ENCODE measurements at places on chromosomes 5 and 9. TPM values are rescaled to one million over a fixed set of nuclear protein-coding genes. Genes with fewer than 3 reads are reported as not detected.

PROB1 gene
- total RNA-seq = 26.8 TPM

FBP2 gene
- total RNA-seq = 56.5 TPM

HARS1 gene
- total RNA-seq = 72.9 TPM

DNA sequence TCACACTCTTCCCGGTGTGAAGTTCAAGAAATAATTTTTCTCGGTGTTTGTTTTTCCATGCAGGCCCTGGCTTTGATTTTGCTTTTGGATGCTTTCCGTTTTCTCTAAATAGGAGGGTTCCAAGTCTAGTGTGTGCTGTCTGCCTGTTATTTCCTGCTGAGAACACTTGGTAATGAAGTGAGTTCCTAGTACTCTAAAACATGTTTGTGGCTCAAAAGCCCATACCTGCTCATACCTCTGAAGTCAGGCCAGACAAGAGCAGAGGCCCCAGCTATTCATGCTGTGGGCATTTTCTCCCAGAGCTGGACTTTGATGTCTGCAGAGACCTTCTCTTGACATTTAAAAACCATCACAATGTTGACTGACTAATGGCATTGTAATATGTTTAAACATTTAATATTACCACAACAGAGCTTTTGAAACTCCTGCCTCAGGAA, 211.2 kb downstream of the GOLPH3 start:
- H3K36me3 ChIP-seq = no peaks in the 10 kb centered on the region
- no peak for DNase-seq
- peak overlapping the region; percentile 40 for H3K27ac ChIP-seq
- no peak overlapping the region for H3K4me3 ChIP-seq
- peaks cover 18% of the 10 kb centered on the region for H3K4me1 ChIP-seq
- no peaks in the 10 kb centered on the region for H3K27me3 ChIP-seq

DNA sequence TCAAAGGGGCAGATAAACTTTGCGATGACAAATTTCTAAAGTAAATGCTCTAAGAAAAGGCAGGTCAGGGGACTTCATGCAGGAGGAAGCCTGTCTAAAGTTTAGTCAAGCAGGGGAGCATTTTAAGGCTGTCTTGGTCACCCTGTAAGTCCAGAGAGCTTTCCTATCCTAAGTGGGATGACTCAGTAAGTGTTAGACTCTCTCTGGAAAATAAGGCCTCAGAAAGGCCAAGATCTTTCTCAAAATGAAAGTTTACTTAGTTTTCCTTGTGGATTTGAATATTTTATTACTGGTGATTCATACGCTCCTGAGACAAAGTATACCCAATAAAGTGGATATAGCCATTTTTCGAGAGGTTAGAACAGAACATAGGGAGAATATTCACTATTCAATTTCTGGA, 806.9 kb upstream of the CDH9 start:
- no peaks in the 10 kb centered on the region for H3K27me3 ChIP-seq
- H3K36me3 ChIP-seq = no peaks in the 10 kb centered on the region
- DNase-seq = no peak
- no peaks in the 10 kb centered on the region for H3K4me1 ChIP-seq

- H3K27me3 ChIP-seq = no peaks in the 10 kb centered on the region
- H3K27ac ChIP-seq = no peak overlapping the region
- peak overlapping the region; percentile 75 for H3K4me3 ChIP-seq
- H3K36me3 ChIP-seq = no peaks in the 10 kb centered on the region
- peaks cover 49% of the 10 kb centered on the region for H3K4me1 ChIP-seq
Observed at GRCh38 chr5:141477815-141478214, 2.0 kb downstream of the PCDHGC3 start.

MZB1 gene
- total RNA-seq = not detected

DNA sequence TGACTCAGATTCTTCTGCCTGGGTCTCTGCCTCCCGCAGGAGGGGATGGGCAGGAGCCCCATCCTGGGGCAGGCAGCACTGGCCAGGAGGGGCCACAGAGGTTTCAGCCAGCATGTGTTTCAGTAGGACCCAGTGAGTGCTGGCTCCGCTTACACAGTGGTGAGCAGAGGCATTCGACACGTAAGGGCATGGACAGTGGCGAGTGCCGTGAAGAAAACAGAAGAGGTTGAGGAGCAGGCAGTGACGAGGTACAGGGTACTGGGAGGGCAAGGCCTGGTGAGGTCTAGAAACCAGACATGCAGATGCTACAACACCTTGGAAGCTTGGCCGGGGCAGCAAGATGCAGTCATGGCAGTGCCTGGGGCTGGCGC, 41.5 kb downstream of the CACNA1B start:
- H3K36me3 ChIP-seq = no peaks in the 10 kb centered on the region
- H3K4me3 ChIP-seq = no peak overlapping the region
- no peaks in the 10 kb centered on the region for H3K4me1 ChIP-seq
- no peak overlapping the region for H3K27ac ChIP-seq
- H3K27me3 ChIP-seq = no peaks in the 10 kb centered on the region

IGIP gene
- total RNA-seq = 6.7 TPM

OR1J2 gene
- total RNA-seq = not detected

CFAP157 gene
- total RNA-seq = not detected

DNA sequence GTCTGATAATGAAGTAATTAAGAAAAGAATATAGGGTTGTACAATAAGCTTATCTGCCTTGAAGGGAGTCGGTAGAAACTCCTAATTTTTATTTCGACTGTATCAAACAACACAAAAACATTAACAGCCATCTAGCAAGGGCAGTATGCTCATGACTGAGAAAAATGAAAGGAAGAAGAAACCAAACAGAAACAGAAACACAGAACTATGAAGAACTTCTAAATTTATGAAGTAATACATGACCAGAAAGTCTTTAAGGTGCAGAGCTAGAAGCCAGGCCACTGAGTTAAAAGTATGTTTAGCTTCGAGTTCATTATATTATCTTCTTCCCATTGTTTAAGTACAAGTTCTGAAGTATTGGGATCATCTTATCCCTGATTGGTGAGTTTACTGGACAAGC, 367.3 kb upstream of the C9orf72 start:
- no peak for DNase-seq
- H3K27ac ChIP-seq = no peak overlapping the region
- H3K27me3 ChIP-seq = no peaks in the 10 kb centered on the region
- no peaks in the 10 kb centered on the region for H3K4me1 ChIP-seq
- H3K4me3 ChIP-seq = no peak overlapping the region

DNA sequence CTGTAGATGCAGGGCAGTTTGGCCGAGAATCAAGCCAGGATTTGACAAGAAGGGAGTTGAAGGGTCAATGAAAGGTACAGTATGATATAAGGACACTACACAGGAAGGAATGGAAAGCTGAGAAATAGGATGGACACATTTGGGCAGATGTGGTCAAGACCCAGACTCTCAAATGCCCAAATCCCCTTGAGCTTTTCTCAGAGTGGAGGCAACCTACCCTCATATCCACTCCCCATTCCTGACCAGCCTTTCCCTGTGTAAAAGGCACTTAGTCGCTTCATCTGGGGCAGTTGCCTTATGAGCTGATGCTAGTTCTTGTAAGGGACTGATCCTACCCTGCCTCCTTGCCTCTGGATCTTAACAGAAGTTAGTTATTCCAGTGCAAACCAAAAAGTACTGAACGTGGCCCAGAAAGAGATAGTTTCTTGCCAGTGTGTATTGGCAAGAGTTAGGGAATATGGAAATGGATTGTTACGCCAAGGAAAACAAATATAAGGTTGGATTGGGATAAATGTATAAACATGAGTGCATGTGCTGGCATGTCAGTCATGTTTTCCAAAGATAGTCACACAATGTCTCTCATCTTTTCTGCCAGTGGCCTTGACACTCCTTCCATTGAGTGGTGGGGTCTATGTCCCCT, 4.1 kb upstream of the MCCC2 start:
- no peak for DNase-seq
- H3K36me3 ChIP-seq = no peaks in the 10 kb centered on the region
- no peak overlapping the region for H3K4me3 ChIP-seq
- peaks cover 7% of the 10 kb centered on the region for H3K4me1 ChIP-seq

RORB gene
- not detected for total RNA-seq

- H3K27me3 ChIP-seq = no peaks in the 10 kb centered on the region
- H3K36me3 ChIP-seq = no peaks in the 10 kb centered on the region
- DNase-seq = no peak
- H3K4me3 ChIP-seq = no peak overlapping the region
- no peak overlapping the region for H3K27ac ChIP-seq
- H3K4me1 ChIP-seq = no peaks in the 10 kb centered on the region
Observed at GRCh38 chr5:94564812-94565211, 53.6 kb downstream of the KIAA0825 start.

- H3K4me3 ChIP-seq = no peak overlapping the region
- H3K4me1 ChIP-seq = no peaks in the 10 kb centered on the region
- H3K36me3 ChIP-seq = no peaks in the 10 kb centered on the region
- H3K27ac ChIP-seq = no peak overlapping the region
- no peak for DNase-seq
Observed at GRCh38 chr5:54915466-54916027, 69.8 kb downstream of the ESM1 start.

DNA sequence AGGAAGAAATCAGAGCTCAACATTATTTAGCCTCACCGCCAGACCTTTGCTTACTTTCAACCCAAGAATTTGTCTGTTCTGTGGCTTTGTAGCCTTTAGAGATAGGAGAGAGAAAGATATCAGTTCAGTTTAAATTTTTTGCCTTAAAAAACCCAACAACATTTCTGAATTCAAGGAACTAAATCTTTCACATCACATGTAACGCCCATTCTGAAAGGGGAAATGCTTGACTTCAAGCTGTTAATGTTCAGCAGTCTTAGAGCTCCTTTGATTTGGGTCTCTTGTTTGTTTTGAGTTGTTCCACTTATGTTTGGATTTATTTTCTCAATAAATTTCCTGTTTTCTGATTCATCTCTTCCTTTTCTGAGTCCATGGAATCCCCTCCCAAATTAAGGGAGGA, 294.5 kb downstream of the ARHGAP26 start:
- no peaks in the 10 kb centered on the region for H3K27me3 ChIP-seq
- DNase-seq = no peak
- no peaks in the 10 kb centered on the region for H3K36me3 ChIP-seq
- peak overlapping the region; percentile 85 for H3K27ac ChIP-seq

FBXL7 gene
- total RNA-seq = 4.9 TPM

DNA sequence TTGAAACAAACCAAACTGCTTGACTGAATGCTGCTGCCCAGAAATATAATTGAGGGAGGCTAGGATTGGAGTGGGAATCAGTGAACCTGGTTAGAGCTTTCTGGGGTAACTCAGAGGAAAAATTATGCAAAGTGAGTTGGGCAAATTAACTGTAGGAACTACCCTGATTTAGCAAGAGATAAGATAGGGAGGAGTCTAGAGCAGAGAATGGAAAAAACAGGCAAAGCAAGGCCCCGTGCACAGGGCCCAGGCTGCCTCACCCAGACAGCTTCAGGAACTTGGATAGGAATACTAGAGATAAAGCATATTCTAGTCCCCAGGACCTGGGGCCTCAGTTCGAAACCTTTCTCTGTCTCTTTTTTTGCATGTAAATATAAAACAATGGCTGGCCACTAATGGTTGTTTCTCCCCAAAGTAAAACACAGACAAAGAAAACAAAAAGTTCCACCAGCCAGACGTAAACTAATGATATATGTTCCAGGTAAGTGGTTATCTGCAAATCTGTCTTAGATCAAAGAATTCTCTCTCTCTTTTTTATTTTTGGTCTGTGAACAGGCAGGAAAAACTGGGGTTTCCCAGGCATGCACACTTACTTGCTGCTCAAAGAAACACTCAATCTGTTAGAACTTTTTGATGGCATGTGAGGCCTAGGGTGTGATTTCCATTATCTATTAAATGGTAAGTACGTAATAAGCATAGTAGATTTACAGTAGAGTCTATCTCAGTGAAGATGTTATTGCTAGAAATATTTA, 168.1 kb upstream of the MAP3K1 start:
- no peaks in the 10 kb centered on the region for H3K27me3 ChIP-seq
- no peaks in the 10 kb centered on the region for H3K4me1 ChIP-seq
- no peak overlapping the region for H3K4me3 ChIP-seq
- no peaks in the 10 kb centered on the region for H3K36me3 ChIP-seq
- no peak for DNase-seq

GRCh38 chr5:76808141-76808691, 10.6 kb upstream of the F2RL1 start:
- DNase-seq = no peak
- no peaks in the 10 kb centered on the region for H3K4me1 ChIP-seq
- no peaks in the 10 kb centered on the region for H3K27me3 ChIP-seq
- no peak overlapping the region for H3K4me3 ChIP-seq
- H3K27ac ChIP-seq = no peak overlapping the region

- no peaks in the 10 kb centered on the region for H3K36me3 ChIP-seq
- peak within 1 kb of the TSS; percentile 78 for H3K4me3 ChIP-seq
- peak within 1 kb of the TSS; percentile 93 for H3K27ac ChIP-seq
- DNase-seq = peak; percentile 74
Observed at GRCh38 chr5:79513704-79514390, at the start of gene HOMER1. TSS of gene HOMER1 (minus strand) at chr5:79514134. CDS start at chr5:79512774, 1,360 bp downstream.

GRCh38 chr5:144503123-144503522, 332.4 kb downstream of the KCTD16 start:
- H3K4me3 ChIP-seq = no peak overlapping the region
- H3K4me1 ChIP-seq = no peaks in the 10 kb centered on the region
- H3K27ac ChIP-seq = no peak overlapping the region
- no peaks in the 10 kb centered on the region for H3K36me3 ChIP-seq
- H3K27me3 ChIP-seq = no peaks in the 10 kb centered on the region

NUTM2F gene
- not detected for total RNA-seq

DNA sequence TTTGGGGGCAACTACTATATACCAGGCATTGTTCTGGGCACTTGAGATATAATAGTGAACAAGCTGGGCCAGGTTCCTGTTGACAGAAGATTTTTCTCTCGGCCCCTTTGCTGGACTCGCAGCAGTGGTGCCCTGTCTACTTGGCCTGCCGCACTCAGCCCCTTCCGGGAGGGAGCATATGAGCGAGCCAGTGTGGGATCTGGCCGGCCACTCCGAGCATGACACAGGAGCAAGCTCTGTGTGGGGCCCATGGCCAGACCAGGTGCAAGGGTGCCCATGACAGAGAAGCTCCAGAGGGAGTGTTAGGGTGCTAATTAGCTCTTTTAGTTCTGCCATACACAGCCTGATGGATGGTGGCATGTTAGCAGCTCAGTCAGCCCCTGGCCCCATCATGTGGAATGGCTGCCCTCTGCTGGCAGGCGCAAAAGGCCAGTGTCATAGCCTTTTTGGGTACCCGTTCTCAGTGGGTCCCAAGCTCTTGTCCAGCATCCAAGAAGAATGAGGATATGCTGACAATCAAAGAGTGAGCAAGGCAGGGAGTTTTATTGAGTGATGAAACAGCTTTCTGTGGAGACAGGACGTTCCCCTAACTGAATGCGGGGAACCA, 9.3 kb upstream of the KIF4B start:
- no peak overlapping the region for H3K27ac ChIP-seq
- H3K4me1 ChIP-seq = no peaks in the 10 kb centered on the region
- no peak overlapping the region for H3K4me3 ChIP-seq

ANKS6 gene
- total RNA-seq = 3.9 TPM

GRCh38 chr5:60830581-60831127, 13.4 kb downstream of the ELOVL7 start:
- no peak overlapping the region for H3K27ac ChIP-seq
- H3K36me3 ChIP-seq = no peaks in the 10 kb centered on the region

GRCh38 chr5:173140769-173141168, 3.6 kb upstream of the BNIP1 start:
- no peak for DNase-seq
- H3K27me3 ChIP-seq = no peaks in the 10 kb centered on the region
- H3K4me1 ChIP-seq = peaks cover 11% of the 10 kb centered on the region
- H3K36me3 ChIP-seq = no peaks in the 10 kb centered on the region
- H3K27ac ChIP-seq = no peak overlapping the region

- no peak overlapping the region for H3K4me3 ChIP-seq
- H3K4me1 ChIP-seq = peaks cover 6% of the 10 kb centered on the region
- peaks cover 19% of the 10 kb centered on the region for H3K36me3 ChIP-seq
- DNase-seq = no peak
Observed at GRCh38 chr5:137935190-137935589, 45.9 kb downstream of the PKD2L2 start.

IRF1 gene
- 7.5 TPM for total RNA-seq

- no peak for DNase-seq
- no peaks in the 10 kb centered on the region for H3K27me3 ChIP-seq
- H3K4me3 ChIP-seq = no peak overlapping the region
- H3K4me1 ChIP-seq = no peaks in the 10 kb centered on the region
- no peak overlapping the region for H3K27ac ChIP-seq
- H3K36me3 ChIP-seq = no peaks in the 10 kb centered on the region
Observed at GRCh38 chr5:9094582-9094981, 451.3 kb downstream of the SEMA5A start.
